Activated T-cell treated with anti-CD3 and anti-CD28 coated beads, Interleukin-2, amount 50 U/mL, for 24 hours (primary cell): ENCODE measurements at places on chromosomes 3 and 15.

DNA sequence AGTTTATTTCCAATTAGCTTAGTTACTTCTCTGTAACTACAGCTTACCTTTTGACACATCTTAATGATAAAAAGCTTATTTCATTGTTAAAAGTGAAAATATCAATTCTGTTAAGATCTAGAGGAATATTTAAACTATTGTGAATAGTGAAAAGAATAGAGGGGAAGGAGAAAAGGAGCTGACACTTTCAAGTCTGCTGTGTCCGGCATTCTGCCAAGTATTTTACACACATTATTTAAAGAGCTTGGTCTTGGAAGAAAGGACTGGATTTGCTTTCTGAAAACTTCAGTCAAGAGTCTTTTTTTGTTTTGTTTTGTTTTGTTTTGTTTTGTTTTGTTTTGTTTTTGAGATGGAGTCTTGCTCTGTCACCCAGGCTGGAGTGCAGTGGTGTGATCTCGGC, 34.8 kb downstream of the CCDC80 start:
- DNase-seq, result no peak

GRCh38 chr3:93843981-93844380, 129.7 kb downstream of the PROS1 start:
- no peak for DNase-seq

DNA sequence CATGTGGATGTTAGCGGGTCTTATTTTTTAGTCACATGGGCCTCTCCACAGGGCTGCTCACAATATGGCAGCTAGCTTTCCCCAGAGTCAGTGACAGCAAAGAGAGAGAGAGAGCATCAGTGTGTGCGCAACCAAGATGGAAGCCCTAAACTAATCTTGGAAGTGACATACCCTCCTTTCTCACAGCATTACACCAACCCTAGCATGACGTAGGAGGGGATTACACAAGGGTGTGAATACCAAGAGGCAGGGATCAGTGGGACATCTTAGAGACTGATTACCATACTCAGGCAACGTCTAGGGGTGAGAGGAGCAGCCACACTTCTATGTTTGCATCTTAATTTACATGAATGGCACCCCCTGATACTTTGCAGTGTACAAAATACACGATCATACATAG, 3.5 kb upstream of the UBE2E2 start:
- DNase-seq, result no peak

- DNase-seq, result peak; percentile 80
These were observed 8.3 kb downstream of the PSTPIP1 start for GRCh38 chr15:77002954-77003912.

- no peak for DNase-seq
These were observed 28.1 kb downstream of the OPA1 start for GRCh38 chr3:193621127-193621526.

GRCh38 chr15:66599536-66600239, 33.9 kb upstream of the LCTL start:
- no peak for DNase-seq

DNA sequence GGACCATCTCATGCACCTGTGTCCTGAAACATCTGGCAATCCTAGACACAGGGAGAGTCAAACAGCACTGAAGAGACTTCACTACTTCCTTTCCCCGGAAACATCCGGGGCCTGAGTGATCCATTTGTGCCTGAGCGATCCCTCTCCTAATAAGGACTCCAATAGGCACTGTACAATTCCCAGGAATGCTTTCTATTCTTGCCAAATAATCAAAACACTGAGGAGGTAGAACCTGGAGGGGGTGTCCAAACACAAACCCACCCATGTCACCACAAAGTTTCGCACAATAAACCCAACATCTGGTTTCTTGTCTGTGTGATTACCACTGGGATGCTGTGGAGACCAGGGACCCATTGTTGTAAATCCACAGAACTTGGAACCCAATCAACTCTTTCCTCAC, 205.0 kb downstream of the OPA1 start:
- no peak for DNase-seq

- no peak for DNase-seq
These were observed 57.9 kb downstream of the RGMA start for GRCh38 chr15:93031103-93031464.

- peak; percentile 87 for DNase-seq
These were observed 1.9 kb downstream of the KLF13 start for GRCh38 chr15:31328428-31328968.

- no peak for DNase-seq
These were observed 6.7 kb upstream of the CCR1 start for GRCh38 chr3:46214751-46215352.

DNA sequence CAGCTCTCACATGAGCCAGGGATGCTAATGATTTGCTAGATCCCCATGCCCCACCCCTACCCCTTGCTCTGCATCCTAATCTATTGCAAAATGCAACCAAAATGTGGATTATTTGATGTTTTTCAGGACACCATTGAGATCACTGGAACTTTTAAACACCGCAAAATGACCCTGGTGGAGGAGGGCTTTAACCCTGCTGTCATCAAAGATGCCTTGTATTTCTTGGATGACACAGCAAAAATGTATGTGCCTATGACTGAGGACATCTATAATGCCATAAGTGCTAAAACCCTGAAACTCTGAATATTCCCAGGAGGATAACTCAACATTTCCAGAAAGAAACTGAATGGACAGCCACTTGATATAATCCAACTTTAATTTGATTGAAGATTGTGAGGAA, 29.7 kb downstream of the HDC start:
- DNase-seq, result no peak

- DNase-seq, result no peak
These were observed 27.9 kb downstream of the C3orf18 start for GRCh38 chr3:50539356-50540286.

GRCh38 chr3:23041918-23042696, 161.0 kb upstream of the UBE2E2 start:
- DNase-seq, result no peak

GRCh38 chr3:197428117-197428801, 127.5 kb downstream of the BDH1 start:
- DNase-seq, result peak; percentile 71

- no peak for DNase-seq
These were observed 24.9 kb upstream of the MYZAP start for GRCh38 chr15:57566834-57567233.

DNA sequence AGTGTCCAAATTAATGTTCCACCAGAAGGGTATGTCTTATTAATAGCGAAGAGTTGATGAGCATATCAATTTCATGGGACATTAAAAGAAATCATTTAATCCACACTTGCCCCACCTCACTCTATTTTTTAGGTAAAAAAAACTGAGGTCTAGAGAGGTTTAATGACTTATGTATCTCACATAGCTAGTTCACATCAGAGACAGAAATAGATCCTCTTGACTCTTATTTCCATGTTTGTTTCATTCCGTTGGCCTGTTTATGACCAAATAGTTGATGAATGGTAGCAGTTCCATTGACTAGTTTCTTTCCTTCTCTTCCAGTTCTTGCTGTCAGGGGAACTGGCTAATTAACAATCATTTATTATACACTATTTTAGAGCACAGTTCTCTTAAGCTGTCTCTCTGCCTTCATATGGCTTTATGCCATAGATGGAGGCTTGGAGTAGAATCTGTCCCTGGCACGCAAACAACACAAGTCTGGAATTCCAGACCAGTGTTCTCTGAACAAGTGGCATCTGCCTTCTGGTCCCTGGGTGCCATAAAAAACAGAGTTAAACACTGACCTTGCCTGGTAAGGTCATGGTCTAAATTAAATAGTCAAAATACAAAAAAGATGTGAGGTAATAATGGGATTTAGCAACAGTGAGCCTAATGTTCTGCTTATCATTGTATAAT, 220.0 kb upstream of the CGNL1 start:
- DNase-seq, result no peak

DNA sequence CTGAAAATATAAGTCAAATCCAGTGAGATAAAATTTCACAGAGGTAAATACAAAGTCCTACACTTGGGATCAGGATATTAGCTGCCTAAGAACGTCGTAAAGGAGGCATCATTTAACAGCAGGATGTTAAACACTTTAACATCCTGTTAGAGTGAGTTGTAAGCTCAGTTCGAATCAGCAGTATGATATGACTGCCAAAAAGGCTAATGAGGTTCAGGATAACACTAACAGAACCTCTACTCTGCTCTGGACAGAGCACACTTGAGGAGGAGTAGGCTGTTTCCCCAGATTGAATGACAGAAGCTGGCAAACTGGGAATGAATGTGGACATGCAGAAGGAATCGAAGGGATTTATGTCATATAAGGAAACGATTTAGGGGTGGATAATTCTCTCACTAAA, 227.1 kb upstream of the CD96 start:
- DNase-seq, result no peak

GRCh38 chr3:39415983-39416382, 9.5 kb downstream of the RPSA start:
- peak; percentile 51 for DNase-seq

DNA sequence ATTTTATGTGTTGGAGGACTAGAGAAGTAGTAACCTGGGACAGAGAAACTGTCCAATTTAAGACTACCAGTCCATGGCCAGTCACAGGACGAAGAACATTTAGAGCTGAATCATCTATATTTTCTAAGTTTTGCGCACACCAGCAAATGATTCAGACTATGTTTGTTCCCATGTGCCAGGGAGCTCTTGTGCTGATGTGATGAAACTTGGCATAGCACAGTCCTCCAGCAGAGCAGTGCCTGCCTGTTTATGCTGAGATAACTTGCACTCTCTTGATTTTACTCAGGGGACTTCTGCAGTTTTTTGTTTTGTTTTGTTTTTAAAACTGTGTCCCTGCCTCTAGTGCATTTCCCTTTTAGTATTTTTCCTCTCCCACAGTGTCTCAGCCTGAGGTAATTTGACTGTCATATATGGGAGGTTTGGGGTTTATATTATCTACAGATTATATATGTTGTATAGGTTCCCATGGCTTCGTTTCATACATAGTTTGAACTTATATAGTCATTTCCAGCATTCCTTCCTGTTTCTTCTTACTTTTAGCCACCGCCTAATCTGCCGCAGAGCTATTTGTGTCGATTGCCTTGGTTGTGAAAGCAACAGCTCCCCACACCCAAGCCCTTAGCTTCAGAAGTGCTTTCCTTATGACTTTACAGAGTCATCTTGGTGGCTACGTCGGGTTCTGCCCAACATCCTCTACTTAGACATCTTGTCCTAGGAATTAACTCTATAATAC, 45.5 kb downstream of the PPM1L start:
- no peak for DNase-seq

DNA sequence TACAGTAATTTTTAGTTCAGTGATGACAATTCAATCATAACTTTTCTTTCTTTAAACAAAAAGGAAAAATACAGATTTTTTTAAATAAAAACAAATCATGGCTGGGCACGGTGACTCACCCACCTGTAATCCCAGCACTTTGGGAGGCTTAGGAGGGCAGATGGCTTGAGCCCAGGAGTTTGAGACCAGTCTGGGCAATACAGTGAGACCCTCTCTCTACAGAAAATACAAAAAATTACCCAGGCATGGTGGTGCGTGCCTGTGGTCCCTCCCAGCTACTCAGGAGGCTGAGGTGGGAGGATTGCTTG, 25.6 kb upstream of the ATG7 start:
- DNase-seq, result no peak

GRCh38 chr15:80498652-80499051, 94.5 kb downstream of the ARNT2 start:
- no peak for DNase-seq

DNA sequence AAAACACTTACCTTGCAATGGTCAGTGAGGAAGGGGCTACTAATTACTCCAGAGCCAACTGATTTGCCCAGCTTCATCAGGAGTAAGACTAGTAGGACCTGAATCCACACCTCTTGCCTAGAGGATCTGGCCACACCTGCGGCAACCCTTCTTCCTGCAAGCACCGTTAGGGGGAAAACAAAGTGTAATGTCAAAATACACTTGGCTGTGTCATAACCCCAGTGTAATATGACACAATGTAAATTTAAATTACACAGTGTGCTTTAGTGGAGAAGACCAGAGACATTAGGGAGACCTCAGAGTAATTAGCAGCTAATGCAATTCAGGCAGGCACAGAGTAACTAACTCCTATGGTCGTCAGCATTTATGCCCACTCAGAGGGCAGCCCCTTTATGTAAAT, 308.5 kb upstream of the ARRDC4 start:
- DNase-seq, result no peak

DNA sequence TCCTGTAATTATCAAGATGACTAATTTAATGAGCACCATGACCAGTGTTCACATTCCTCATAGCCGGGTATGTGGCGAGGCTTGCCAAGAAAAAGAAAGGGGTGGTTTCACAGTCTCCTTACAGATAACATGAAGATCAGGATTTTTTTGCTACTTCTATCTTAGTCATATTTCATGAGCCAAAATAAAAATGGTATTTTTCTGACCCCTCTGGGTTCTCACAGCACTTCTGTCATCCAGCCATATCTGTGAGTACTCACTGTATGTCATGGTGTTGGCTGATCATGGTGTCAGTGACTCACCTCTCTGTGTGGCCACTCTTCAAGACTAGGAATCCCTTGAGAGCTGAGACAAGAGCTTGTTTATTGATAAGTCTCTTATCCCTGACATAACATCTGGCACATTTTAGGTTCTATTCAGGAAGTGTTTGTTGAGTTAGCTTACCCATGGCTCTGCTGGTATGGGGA, 130.5 kb upstream of the LMCD1 start:
- no peak for DNase-seq

DNA sequence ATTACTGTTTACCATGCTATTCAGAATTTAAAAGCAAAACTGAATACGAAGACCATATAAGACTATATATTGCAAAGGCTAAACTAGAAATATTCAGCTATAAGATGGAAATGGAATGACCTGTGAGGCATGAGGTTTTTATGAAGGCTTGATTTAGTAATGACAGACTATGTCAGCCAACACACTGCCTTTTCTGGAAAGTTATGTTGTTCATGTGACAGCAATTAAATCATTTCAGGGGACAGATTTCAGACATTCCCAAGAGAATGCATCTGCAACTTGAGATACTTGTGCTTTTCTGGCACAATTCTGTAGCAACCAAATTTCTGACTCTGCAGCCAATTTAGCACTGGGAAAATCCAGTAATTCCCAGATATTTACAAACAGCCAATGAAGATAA, 8.6 kb upstream of the GATM start:
- DNase-seq, result no peak

GRCh38 chr15:49898097-49898496, 220.9 kb downstream of the ATP8B4 start:
- DNase-seq, result no peak

- no peak for DNase-seq
These were observed 10.1 kb downstream of the CCNB2 start for GRCh38 chr15:59115047-59115446.

- no peak for DNase-seq
These were observed 487 bp upstream of the HES1 start for GRCh38 chr3:194135516-194135805.

GRCh38 chr15:98178861-98179260, 218.4 kb downstream of the ARRDC4 start:
- no peak for DNase-seq

- DNase-seq, result no peak
These were observed 77.8 kb upstream of the TAMM41 start for GRCh38 chr3:11924518-11924917.

GRCh38 chr15:63877713-63878271, 44.0 kb upstream of the HERC1 start:
- no peak for DNase-seq

DNA sequence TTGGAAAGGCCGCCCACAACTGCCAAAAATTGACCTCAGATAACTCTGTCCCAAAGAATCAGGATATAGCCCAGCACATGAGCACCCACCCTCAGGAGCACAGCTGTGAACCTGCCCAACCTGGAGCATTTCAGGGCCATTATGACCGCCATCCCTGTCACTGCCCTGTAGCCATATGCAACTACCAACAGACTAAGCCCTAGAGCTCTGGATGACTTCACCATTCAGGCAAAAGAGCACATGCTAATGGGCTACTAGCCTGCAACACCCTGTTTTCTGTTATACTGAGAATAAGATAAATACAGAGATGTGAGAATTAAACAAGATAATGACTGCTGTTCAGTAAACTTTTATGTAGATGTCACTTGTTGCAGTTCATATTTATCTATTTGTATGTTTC, 45.0 kb downstream of the TXNRD3 start:
- DNase-seq, result no peak
